ENCODE measurements at places on chromosomes 5 and 9.

DNA sequence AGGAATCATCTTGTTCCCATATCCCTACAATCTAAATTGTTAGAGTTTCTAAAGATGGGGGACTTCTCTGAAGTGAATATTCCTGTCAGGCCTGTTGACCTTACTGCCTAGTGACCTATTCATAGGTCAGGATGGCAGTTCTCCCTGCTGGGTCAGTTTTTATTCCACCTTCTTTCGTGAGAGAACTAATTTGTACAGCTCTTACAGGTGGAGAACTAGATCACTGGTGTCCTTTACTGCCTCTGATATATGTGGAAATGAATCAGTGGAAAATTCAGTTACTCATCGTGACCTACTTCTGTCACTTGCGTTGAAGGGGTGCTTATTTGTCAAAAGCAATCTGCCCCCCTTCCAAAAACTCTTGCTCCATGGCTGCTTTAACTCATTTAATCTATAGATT is 164.9 kb downstream of the CD180 start:
- no peak for DNase-seq

DNA sequence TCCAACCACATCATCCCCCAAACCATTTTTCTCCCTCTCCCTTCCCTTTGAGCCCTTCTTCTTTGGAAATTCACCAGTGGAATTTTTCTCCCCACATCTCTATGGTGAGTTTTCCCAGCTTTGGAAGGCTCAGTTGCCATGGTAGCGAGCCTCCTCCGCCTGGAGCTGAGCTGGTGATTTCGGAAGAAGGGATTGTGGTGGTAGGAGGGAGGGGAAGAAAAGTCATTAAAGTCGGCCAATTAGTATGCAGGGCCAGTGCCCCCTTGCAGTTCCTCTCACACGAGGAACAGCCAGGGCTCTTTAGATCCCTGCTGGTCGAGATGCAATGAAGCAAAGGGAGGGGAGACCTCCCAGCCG is 322.0 kb downstream of the NTRK2 start:
- DNase-seq: no peak

DNA sequence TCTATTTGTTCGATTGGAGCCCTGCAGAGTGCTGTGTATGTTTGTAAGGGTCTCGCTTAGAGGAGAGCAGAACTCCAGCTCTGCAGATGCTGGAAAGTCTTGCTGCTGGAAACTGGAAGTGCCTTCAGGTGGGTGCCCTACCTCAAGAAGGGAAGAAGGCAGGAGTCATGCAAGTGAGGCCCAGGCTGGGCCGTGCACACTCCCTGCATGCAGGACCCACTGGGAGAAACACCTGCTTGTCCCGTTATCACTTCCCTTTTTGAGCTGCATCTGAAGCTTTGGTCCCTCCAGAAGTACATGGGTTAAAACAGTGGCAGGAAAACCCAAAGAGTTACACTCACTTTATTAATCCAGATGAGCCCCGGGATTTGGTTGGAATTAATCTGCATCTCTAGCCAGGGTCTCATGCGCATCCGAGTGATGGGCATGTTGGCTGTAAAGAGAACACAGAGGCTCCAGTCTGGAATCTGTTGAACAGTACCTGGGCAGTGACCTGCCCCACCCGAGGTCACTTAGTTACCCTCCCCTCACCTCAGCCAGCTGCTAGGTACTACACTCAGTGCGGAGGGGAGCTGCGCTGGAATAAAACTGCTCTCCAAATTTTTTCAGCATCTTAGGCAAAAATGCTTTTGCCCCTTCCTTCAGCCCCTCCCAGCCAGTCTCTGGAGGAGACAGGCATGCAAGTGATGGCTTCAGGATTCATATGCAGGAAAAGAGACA is 1.4 kb downstream of the IRF1 start:
- no peak for DNase-seq

- no peak for DNase-seq
These were observed 11.7 kb downstream of the CD74 start for GRCh38 chr5:150401076-150401375.

DNA sequence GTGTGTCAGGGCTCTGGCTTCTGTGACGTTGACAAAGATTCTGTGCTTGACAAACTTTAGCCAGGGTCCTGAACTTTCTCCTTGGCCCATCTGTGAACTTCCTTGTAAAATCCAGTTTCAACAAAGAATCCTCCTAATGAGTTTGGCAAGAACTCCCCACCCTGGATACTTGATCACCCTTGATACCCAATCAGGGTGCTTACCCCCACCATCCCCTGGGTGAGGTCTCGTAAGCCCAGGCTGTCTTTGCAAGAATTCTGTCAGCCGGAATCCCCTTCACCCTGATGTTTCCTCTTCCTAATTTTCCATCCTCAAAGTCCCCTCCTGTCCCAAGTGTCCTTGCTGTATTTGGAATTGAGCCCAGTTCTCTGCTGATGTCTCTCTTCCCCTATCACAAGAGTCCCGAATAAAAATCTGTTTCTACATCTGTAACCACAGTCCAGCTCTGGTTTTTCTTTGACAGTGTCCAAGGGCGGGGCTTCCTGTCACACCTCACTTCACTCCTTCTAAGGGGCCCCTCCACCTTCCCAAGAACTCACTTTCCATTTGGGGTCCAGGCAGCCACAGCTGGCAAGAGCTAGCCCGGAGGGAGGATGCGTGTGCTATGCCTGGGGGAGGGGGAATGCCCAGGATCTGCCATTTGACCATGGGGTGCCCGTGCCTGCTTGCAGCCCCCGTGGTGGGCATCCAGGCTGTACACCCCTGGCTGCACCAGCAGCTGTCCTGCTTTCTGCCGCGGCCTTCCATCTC is 2.7 kb upstream of the CARD19 start:
- no peak for DNase-seq

DNA sequence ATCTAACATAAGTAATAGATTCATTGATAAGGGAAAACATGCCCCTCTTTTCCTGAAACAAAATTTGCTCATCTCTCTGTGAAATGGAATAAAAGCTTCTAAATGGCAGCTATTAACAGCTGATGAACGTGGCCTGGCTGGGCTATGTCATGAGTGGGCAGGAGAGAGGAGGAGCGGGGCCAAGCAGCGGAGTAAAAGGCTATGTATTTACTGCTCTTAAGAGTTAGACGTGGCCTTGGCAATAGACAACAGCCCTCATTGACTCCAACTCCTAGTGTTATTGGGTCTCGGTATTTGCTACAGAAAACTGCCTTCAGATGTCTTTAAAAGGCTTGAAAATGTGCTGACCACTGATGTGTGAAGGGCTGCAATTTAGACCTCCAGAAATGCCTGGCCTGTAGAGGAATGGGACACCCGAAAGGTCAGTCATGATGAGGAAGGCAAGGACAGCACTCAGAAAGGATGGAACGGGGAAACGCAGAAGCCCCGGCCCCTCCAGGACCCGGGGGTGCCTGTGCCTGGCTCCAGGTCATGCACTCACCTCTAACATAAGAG is 116.8 kb downstream of the PDZD2 start:
- DNase-seq: no peak

GRCh38 chr5:154701181-154701580 is 54.0 kb upstream of the LARP1 start:
- no peak for DNase-seq

DNA sequence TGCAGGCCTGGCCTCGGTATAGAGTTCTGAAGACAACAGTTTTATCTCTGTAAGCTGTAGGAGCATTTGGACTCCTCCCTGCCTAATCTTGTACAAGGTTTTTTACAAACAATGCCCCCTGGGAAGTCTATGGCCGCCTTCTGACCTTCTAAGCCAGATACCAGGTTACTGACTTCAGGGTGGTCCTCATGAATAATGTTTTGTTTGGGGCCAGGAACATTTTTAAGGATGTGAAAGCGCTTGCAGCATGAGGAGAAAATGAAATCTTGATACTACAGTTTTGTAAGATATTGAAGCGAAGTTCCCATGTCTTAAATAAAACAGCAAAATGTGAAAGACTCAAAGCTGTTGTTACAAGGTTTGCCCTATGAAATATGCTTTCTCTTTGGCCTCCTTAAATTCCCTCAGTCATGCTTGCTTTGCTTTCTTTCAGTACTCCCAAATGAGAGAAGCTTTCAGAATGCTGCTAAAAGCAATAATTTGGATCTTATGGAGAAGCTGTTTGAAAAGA is 5.2 kb downstream of the ANKDD1B start:
- peak; percentile 90 for DNase-seq

- DNase-seq: no peak
These were observed 32.1 kb upstream of the SLC6A3 start for GRCh38 chr5:1477341-1477740.

DNA sequence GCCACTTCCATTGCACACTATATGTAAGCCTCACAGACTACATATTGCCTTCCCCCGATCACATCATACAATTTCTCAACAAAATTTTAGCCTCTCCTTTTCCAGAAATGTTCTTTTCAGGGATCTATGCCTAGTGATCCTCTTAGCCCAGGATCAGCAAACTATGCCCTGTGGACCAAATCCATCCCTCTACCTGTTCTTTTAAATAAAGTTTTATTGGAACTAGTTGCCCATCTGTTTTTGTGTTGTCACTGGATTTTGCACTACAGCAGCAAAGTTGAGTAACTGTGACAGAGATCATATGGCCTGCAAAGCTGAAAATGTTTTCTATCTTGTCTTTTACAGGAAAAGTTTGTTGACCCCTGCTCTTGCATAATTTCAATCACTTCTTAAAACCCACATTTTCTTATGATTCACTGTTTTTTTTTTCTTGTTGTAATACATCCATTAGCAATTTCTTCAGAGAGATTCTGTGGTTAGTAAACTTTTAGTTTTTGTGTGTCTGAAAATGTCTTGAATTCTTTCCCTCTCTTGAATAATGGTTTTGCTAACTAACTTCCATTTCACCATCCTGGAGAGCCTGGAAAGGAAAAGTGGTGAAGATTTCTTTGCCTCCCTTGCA is 7.1 kb downstream of the TXNDC8 start:
- DNase-seq: no peak

DNA sequence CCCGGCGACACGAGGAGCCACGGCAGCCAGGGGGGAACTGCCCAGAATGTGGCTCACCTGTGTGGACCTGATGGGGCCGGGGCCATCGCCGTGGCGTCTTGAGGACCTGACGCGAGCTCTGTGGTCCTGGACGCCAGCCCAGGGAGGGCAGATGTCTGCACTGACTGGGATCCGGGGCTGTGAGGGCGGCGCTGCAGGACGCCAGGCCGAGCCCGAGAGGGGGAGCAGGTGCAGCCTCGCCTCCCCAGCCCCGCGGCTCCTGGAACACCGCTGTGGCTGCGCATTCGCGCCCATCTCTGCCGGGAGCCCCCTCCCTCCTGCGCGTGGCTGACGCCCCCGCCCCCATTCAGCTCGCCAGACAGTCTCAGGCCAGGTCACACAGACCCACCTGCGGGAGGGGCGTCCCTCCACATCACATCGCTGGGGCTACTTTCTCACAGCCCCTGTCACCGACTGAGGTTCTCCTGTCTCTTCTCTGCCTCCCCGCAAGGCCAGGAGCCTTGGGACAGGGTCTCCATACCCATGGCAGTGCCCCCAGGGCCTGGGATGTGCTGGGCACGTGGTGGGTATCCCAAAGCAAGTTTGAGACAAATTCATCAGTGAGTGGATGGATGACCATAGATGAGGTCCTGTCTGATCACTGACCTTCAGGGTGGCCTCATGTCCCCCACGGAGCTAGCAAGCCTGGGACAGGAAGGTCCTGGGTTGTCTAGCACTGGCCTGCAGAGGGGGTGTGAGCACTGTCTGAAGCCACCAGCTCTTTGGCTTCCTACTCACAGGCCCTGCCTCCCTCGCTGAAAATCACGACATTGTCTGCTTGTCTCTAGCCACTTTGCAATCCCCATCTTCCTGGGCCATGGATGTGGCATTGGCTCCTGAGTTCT is 47.3 kb downstream of the RASGEF1C start:
- DNase-seq: no peak

GRCh38 chr5:40165106-40165788 is 514.5 kb upstream of the PTGER4 start:
- DNase-seq: no peak

DNA sequence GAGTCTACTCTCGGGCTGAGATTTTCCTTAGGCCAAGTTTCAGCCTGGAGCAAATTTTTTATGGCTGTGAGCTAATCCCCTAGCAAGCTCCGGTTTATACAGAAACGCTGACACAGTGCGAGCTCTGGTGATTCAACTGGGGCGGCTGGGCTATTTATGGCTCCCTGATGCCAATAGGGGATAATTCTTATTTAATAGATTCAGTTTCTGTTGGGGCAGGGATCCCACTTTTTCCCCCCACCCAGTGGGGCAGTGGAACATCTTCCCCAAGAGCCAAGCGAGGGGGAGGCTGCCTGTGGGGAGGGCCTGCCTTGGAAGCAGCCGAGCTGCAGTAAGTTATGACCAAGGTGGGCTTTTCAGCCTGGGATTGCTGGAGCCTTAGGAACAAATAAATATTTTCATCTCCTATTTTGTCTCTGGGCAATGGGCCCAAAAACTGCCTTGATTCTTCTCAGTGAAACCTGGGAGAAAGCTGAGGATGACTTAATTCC is 129.1 kb downstream of the MACROH2A1 start:
- DNase-seq: peak; percentile 71

DNA sequence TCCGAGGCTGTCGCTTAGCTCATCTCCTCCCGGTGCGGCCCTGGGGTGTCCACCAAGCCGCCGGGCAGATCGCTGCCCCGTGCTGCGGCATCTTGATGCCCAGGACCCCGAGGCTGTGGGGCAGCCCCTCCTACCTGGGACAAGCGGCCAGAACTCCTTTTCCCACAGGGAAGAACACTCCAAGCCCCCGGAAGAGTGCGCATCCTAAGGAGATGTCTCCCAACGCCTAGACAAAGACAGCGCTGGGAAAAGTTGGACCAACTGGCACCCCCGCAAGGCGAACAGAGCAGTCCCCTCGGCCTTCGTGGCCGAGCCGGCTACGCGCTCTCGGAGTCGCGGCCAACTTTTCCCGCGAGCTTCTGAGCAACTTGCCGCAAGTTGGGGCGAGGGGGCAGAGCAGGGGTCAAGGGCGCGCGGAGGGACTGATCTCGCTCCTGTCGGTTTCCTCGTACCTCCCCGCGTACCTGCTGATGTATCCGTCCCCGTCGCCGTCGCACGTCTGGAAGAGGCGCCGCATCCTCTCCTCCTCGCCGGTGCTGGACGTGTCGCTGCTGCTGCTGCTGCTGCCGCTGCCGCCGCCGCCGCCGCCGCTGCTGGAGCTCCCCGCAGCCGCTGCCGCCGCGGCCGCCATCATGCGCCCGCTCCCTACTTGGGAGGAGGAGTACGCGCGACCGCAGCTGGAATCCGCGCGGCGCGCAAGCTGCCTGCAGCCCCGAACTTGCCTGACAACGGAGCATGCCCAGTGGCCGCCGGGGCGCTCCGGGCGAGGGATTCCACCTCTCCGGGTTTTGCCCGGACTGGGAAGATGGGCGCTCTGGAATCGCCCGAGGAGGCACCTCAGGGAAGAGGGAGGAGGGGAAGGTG is at the start of gene MCC:
Gene MCC (minus strand): TSS at position 673 of the 864 bp plus-strand sequence.
- DNase-seq: peak; percentile 94

DNA sequence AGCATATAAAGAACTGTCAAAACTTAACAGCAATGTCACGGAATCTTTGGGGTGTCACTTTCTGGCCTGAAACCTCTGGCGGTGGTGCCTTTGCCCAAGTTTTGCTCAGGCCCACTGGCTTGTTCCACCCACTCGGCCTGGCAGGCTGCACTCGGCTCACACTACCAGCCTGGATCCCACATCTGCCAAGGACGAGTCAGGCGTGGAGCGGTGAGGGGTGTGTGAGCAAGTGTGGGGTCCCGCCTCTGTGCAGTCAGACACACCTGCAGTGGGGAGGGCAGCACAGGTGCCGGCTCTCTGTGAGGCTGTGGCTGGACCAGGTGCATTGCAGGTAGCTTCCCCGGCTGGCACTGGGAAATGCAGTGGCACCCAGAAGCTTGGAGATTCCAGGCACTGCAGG is 40.0 kb downstream of the TSPAN17 start:
- no peak for DNase-seq
